ENCODE measurements at places on chromosomes 11 and 22.
A peak's percentile ranks its signal among the peaks of the same experiment; 100 is the strongest.

DNA sequence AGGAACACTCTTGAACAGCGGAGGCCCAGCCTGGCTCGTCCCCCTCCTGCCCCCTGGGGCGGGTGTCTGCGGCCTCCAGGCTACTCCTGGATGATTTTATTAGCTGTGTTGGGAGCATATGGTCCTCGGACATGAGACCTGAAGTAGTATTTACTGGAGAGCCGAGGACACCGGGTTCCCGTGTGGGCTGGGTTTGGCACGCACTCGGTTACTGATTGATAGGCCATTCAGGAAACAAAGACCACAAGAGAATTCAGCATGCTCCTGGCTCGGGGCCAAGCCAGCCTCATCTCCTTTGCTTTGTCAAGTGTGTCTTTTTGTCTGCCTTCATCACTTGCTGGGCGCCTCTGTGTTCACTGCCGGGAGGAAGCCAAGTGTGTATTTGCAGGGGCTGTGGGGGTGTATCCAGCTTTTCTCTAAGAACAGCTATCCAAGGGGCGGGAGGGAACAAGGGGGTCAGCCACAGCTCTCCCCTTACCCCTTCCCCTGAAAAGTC, 9.7 kb downstream of the FXYD2 start:
- no peak for DNase-seq

- no peak for DNase-seq
These were observed 28.5 kb downstream of the MN1 start for GRCh38 chr22:27772984-27773498.

DNA sequence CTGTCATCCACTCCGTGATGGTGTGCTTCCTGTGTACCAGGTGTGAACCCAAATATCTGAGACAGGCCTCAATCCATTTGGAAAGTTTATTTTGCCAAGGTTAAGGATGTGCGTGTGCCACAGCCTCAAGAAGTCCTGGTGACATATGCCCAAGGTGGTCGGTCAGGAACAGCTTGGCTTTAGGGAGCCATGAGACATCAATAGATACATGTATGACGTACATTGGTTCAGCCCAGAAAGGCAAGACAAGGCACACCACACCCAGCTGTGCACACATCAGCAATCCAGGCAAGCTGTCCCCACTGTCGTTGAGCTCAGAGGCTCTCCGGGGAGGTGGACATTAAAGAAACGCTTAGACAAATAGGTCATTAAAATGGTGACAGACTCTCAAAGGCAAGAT, 56.8 kb upstream of the SHANK2 start:
- DNase-seq, result no peak

DNA sequence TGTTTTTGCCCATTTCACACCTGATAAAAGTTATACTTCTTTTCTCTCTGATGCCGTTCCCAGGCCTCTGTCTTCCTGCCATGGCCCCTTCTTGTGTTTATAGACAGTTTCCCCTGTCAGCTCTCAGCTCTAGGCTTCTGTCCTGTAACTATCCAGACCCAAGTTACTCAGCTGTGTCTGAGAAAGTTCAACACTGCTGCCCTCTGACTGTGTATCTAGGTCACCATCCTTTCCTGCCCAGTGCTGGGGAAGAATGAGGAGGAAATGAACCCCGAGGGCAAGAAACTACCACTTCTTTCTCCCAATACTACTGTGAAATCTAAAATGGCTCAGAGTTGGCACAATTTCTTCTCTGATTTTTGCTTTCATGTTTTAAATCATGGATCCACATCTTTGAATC, 29.6 kb downstream of the SNX19 start:
- DNase-seq, result no peak

- DNase-seq, result peak; percentile 33
These were observed 10.4 kb downstream of the OR51B4 start for GRCh38 chr11:5291207-5291838.
